ENCODE measurements at places on chromosomes 1 and 21.
A peak's percentile ranks its signal among the peaks of the same experiment; 100 is the strongest.

GRCh38 chr1:42853116-42853884, 6.9 kb downstream of the ZNF691 start:
- no peak for DNase-seq

- no peak for DNase-seq
Measured at GRCh38 chr1:89605692-89606091, 27.2 kb upstream of the LRRC8C start.

- DNase-seq = no peak
Measured at GRCh38 chr1:202029727-202030126, 19.3 kb downstream of the ELF3 start.

DNA sequence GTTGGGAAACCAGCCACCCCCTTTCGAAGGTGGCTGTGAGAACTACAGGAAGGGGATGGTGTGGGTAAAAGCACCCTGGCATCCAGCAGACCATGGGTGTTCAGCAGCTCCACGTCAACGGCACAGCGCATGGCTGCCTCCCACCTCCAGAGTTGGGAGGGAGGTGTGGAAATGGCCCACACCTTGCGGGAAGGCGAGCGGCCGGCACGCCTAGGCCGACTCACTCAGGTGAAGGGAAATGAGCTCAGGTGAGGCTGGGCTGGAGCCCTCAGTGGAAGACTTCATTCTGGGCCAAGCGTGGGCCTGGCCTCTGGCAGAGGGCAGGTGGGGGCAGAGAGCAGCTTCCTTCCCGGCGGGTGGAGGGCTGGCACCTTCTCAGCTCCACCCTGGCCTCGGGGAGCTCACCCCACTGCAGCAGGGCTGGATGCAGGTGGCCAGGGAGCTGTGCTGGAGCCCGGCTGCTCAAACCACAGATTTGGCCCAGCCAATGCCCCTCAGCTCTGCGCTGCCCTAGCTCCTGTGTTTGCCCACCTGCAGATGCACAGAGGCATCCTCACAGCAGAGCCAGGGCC, 24.8 kb upstream of the ALDH4A1 start:
- no peak for DNase-seq

DNA sequence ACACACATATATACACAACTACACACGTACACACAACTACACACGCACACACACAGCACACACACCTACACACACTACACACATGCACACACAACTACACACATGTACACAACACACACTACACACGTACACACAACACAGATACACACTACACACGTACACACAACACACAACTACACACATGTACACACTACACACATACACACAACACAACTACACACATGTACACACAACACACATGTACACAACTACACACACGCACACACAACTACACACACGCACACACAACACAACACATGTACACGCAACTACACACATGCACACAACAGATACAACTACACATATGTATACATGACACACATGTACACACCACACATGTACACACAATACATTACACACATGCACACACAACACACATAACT, 318.1 kb downstream of the CAMTA1 start:
- DNase-seq = no peak

DNA sequence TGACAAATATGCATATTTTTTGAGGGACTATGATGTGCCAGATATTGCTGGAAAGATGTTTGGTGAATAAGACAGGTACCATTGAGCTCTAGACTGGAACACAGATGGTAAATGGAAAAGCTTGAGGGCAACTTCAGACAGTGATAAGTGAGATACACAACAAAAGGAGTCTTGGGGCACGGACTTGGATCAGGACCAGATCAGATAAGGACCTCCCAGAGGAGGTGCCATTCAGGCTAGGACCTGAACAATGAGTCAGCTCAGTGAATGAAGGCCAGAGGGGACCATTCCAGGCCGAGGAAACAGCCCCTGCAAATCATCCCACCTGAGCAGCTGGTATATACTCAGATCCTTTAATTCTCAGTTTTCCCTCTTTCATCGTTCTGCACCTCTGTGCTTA, 1.8 kb upstream of the KCNJ15 start:
- no peak for DNase-seq

DNA sequence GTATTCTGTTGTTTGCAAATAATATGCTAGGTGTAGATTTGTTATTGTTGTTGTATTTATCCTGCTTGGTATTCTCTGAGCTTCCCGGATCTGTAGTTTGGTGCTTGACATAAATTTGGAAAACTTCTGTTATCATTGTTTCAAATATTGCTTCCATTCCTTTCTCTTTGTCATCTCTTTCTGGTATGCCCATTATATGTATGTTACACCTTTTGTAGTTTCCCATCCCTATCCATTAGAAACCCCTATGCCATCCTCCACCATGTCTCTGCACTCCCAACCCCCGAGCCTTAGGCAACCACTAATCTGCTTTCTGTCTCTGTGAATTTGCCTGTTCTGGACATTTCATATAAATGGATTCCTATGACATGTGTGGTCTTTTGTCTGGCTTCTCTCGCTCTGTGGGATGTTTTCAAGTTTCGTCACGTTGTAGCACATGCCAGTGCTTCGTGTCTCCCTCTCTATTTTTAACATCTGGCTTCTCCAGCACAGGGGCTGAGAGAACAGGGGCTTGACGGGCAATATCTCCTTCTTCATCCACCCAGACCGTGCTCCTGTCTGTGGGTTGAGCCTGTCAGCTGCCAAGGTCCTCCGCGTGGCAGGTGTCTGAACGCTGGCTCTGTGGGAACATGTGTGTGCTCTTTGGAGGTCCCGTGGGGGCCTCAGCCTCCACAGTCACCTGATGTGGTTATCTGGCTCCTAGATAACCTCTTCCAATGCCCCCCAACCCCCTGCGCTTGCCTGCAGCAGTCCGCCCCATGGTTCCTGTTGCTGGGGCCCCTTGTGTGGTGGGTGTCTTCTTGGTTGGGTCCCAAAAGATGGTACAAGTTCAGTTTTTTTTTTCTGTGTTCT, 32.8 kb upstream of the MAN1C1 start:
- DNase-seq = no peak

- no peak for DNase-seq
Measured at GRCh38 chr1:161910604-161911003, 113.1 kb downstream of the OLFML2B start.

GRCh38 chr1:31376375-31377134, 3.7 kb upstream of the FABP3 start:
- no peak for DNase-seq

- no peak for DNase-seq
Measured at GRCh38 chr21:14630556-14631069, 84.5 kb upstream of the SAMSN1 start.

DNA sequence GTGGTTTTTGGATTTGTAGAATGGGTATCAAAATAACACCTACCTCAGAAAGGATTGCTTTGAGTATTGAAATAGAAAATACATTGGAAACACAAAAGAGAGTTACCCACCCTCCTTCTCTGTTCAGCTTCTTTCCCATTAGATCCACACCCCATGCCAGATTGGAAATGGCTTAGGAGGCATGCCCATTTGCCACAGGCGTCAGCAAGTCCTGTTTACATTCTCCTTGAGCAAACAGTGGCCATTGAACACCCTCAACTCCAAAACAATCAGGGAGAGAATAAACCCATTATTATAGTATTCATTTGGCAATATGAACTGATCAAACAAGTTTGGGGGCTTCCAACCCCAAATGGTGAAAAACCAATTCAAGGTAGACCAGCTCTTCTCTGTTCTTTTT, 2.4 kb downstream of the ELAPOR1 start:
- no peak for DNase-seq

GRCh38 chr1:151024540-151025146, 11.7 kb upstream of the BNIPL start:
- peak; percentile 72 for DNase-seq

DNA sequence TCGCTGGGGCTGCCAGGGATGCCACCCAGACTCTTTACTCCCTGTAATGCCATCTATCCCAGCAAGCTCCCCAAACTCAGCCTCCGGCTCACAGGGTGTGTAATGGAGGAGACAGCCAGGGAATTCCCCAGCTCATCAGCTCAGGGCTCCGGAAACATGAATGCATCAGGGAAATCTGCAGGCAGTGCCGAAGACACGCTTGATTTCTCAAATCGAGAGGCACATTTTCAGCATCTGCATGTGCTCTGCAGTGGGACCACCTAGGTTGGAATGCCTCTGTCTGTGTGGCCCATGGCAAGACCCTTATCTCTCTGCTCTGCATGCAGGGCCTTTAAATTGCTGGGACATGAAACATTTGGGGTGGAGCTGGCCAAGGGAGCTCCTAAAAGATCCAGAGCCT, 170.1 kb downstream of the TRABD2B start:
- DNase-seq = no peak

DNA sequence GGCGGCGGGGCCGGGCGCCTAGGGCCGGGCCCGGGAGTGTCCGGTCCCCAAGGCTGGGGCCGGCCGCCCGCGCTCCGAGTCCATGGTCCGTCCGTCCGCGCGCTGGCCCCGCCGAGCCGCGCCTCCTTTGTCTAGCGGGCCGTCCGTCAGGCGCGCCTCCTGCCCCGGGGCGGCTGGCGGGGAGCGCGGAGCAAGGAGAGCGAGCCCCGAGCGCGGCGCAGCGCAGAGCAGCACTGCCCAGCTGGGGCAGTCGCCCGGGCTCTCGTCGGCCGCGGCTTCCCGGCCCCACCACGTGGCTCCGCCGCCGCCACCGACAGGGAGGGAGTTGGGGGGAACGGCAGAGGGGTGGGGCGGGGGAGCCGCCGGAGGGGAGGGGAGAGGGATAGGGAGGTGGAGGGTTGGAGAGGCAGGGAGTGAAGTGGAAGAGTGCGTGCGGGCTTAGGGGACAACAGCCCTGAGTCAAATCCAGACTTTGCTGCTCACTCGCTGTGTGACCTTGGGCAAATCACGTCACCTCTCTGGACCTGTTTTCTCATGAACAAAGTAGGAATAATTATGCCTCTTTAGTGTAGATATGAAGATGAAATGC, at the start of gene NKAIN1:
Gene NKAIN1, minus strand, starts transcription at position 235 of the 589 bp plus-strand sequence. CDS start 340 bp downstream, outside the sequence.
- DNase-seq = no peak

DNA sequence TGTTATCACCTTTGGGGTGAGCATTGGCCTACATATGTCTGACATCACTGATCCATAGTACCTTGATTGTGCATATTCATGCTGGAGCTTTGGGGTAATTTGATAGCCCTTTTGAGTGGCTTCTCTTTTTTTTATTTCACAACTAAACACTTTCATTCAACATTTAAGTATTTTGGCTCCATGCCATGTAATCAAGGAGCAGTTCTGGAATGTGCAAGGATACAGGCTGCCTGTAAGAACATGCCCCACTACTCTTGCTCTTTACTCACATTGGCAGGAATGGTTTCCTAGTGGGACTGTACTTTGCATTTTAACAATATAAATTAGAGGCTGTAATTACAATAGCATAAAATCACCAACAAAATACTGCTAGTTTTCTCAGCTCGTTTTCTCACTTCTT, 300.7 kb upstream of the SPAG17 start:
- DNase-seq = no peak

GRCh38 chr1:101139821-101140718, 96.7 kb upstream of the S1PR1 start:
- DNase-seq = no peak

- no peak for DNase-seq
Measured at GRCh38 chr1:167453123-167453522, 65.2 kb downstream of the CD247 start.

- DNase-seq = no peak
Measured at GRCh38 chr21:34761758-34762330, 93.0 kb downstream of the CLIC6 start.

- no peak for DNase-seq
Measured at GRCh38 chr21:32309906-32310460, 11.3 kb downstream of the MRAP start.

DNA sequence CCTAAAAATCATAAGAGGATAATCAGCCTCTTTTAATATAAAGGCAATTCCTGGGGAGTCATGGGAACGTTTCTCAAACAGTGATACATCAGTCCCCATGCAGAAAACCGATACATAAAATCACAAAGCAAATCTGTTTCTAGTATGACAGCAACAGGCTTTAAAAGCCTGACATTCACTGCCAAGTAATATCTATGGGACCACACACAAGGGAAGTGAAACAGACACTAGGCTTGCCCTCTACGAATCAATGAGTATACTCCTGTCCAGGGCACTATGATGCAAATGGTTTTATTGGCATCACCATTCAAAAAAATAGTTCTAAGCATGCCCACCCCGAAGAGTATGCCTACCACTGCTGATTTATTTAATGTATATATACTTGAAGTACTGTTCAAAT, 54.4 kb downstream of the TIAM1 start:
- DNase-seq = no peak

- no peak for DNase-seq
Measured at GRCh38 chr1:40711465-40712404, 20.2 kb downstream of the NFYC start.

DNA sequence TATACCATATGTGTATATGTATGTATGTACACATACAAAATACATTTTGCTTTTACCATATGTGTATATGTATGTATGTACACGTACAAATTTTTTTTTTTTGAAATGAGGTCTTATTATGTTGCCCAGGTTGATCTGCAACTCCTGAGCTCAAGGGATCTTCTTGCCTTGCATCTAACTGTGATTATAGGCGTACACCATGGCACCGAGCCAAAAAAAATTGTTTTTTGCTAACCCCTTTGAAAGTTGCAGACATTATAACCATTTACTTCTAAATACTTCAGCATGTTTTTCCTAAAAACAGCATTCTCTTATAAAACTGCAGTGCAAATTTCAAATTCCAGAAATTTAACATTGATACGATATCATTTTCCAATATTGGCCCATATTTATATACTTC, 147.0 kb downstream of the POU2F1 start:
- DNase-seq = no peak

DNA sequence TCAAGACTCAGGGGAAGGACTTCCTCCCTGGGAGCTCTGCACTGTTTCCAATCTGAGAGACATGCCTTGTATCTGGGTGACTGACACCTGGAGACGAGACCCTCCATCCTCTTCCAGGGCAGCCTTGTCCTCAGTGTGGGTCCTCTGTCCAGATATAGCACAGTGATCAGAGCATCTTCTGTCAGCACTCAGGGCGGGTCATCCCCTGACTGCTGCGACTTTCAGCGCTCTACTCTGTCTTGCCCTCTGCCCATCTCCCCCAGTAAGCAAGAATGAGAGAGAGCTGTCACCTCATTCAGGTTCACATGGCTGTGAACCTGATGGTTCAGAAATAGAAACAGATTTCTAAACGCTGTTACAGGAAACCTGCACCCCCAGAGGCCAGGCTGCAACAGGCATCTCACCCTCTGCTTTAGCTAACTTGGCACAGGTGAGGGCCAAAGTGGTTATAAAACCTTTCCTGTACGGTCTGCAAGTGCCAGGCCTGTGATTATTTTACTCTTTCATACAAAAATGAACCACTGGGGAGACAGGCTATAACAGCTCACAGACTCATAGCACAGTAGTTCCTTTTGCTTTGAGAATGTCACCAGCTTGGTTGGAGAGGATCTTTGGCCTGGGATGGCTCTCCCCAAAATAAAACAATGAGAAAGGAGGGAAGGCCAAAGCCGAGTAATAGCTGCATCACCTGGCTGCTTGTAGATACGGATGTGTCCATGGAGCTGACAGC, 11.4 kb upstream of the TENT5C start:
- no peak for DNase-seq

GRCh38 chr1:245621589-245621988, 466.8 kb downstream of the KIF26B start:
- no peak for DNase-seq

Data from stimulated activated CD4-positive, alpha-beta T cell treated with anti-CD3 and anti-CD28 coated beads, Interleukin-1b, Interleukin-23, amount 100 ng/mL, for 1 hour (primary cell).